Epithelial cell of umbilical artery (primary cell): ENCODE measurements at places on chromosomes 2 and 18. TPM values are rescaled to one million over a fixed set of nuclear protein-coding genes. Genes with fewer than 3 reads are reported as not detected.

The SRD5A2 gene
- total RNA-seq: not detected in 2 replicates

The CFC1B gene
- not detected in 2 replicates for total RNA-seq

The CHST9 gene
- total RNA-seq: not detected in 2 replicates

The NEUROD1 gene
- total RNA-seq: not detected in 2 replicates

The CD226 gene
- total RNA-seq: under 0.01 TPM in 1 of 2 replicates, not detected in the other

The DSG3 gene
- not detected in 2 replicates for total RNA-seq

The HES6 gene
- 5.9 and 8.8 TPM in 2 replicates for total RNA-seq

The NPAS2 gene
- 6.8 and 8.1 TPM in 2 replicates for total RNA-seq

The IL1RL2 gene
- under 0.01 and 0.15 TPM in 2 replicates for total RNA-seq

The LYPD6 gene
- 2.6 and 7.4 TPM in 2 replicates for total RNA-seq

The EFEMP1 gene
- 1,703 and 3,226 TPM in 2 replicates for total RNA-seq

The IL1RN gene
- total RNA-seq: not detected in 2 replicates

The PRSS56 gene
- not detected in 2 replicates for total RNA-seq

The DAW1 gene
- 13.1 and 17.5 TPM in 2 replicates for total RNA-seq

The KCNG3 gene
- under 0.01 TPM in 1 of 2 replicates, not detected in the other for total RNA-seq

The PGAP1 gene
- 6.5 and 7.6 TPM in 2 replicates for total RNA-seq

The KLHL29 gene
- 3.2 and 4.0 TPM in 2 replicates for total RNA-seq

The RAB12 gene
- total RNA-seq: 73.1 and 88.5 TPM in 2 replicates
